ENCODE measurements at places on chromosomes 12 and 14. TPM values are rescaled to one million over a fixed set of nuclear protein-coding genes. Genes with fewer than 3 reads are reported as not detected.
A peak's percentile ranks its signal among the peaks of the same experiment; 100 is the strongest.

Gene SCFD1
- 110 TPM for total RNA-seq

DNA sequence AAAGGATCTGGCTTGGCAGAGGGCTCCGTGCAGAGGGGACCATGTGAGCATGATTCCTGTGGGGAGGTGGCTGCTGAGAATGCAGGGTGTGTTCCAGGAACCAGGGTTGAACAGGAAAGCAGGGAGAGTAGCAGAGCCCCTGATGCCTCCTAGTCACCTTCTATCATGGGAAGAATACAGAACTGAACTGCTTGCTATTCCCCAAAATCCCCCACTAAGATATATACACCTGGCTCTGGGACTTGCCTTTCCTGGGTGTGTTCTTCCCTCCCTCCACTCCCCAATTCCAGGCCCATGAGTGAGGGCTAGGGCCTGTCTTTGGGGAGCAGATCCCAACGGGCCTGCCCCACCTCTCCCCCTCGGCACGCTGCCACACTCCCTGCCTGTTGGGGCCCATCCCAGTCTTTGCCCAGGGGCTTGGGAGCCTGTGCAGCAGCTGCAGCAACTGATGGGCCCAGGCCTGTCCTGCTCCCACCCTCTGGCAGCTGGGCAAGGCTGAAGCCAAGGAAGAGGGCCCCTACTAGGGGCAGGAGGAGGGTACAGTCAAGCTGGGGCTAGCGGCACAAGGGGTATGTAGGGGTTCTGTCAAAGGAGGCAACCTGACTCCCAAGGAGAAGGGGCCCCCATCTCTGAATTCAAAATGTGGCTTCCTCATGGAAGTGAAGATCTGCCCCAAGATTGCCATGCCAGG, 3.2 kb downstream of the AJUBA start:
- peaks cover 17% of the 10 kb centered on the region for H3K27me3 ChIP-seq
- H3K36me3 ChIP-seq, result no peaks in the 10 kb centered on the region
- peaks cover 68% of the 10 kb centered on the region for H3K4me1 ChIP-seq

- H3K27me3 ChIP-seq, result peaks cover 24% of the 10 kb centered on the region
- no peaks in the 10 kb centered on the region for H3K4me1 ChIP-seq
- no peaks in the 10 kb centered on the region for H3K36me3 ChIP-seq
- no peak overlapping the region for H3K4me3 ChIP-seq
- H3K27ac ChIP-seq, result no peak overlapping the region
Observed at GRCh38 chr12:7869137-7869536, 3.6 kb downstream of the SLC2A14 start.

Gene TWF1
- 91.3 TPM for total RNA-seq

Gene CHGA
- 9.2 TPM for total RNA-seq

Gene POLR3B
- total RNA-seq, result 8.3 TPM

GRCh38 chr12:14959463-14959862, 1.9 kb downstream of the ARHGDIB start:
- H3K4me1 ChIP-seq, result no peaks in the 10 kb centered on the region
- H3K4me3 ChIP-seq, result peak overlapping the region; percentile 21
- H3K27ac ChIP-seq, result peak overlapping the region; percentile 69
- DNase-seq, result no peak
- H3K27me3 ChIP-seq, result no peaks in the 10 kb centered on the region

- peak overlapping the region; percentile 33 for H3K4me3 ChIP-seq
- no peak overlapping the region for H3K27ac ChIP-seq
- peaks cover 6% of the 10 kb centered on the region for H3K4me1 ChIP-seq
- H3K36me3 ChIP-seq, result no peaks in the 10 kb centered on the region
- DNase-seq, result peak; percentile 73
Observed at GRCh38 chr12:51590347-51591015, 552 bp upstream of the SCN8A start.

All from transverse colon (tissue), 4 donors.